RPMI7951 (cell line): ENCODE measurements at places on chromosomes 16 and 17.

DNA sequence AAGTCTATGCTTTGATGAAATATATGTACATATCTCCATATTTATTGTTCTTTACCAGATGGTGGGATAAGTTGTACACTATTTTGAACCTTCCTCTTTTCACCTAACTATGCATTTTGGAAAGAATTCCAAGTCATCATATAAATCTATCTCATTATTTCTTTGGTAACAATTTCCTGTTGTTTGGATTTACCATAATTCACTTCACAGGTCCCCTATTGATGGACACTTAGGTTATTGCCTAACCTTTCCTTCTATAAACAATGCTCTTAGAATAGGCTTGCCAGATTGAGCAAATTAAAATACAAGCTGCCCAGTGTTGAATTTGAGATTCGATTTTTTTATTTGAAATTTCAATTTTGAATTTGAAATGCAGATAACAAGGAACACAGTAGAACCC lies 28.9 kb upstream of the DHX8 start:
- DNase-seq: no peak

DNA sequence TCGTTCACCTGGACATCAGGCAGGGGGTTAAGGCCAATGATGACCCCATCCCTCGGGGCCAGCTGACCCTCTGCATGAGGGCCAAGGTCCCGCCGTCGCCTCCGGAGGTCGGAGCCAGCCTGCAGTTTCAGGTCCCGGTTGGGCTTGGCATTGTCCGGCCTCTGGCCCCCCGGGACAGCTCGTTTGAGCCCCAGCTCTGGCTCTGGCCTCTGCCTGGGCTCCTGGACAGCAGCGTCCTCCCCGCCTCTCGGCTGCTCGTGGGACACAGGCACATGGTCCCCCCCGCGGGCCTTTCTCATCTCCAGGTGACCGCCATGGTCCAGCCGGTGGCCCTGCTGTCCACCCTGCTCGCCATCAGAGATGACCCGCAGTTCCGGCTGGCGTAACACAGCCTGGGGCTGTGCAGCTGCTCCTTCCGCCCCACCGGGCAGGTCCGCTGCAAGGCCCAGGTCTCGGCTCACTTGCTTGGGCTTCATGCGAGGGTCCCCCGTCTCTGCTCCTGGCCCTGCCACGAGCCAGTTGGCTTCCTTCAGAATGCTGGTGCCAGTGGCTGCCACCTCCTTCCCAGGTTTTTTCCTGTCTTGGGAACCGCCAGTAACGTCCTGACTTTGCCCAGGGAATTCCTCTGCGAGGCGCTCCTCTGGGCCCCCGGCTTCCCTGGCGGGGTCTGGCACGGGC lies 6.7 kb downstream of the NDUFAF8 start:
- DNase-seq: no peak

GRCh38 chr17:80337195-80337895 lies 76.7 kb downstream of the RNF213 start:
- no peak for DNase-seq

- DNase-seq: no peak
These were observed 194.3 kb upstream of the RPL38 start for GRCh38 chr17:74009056-74009625.

DNA sequence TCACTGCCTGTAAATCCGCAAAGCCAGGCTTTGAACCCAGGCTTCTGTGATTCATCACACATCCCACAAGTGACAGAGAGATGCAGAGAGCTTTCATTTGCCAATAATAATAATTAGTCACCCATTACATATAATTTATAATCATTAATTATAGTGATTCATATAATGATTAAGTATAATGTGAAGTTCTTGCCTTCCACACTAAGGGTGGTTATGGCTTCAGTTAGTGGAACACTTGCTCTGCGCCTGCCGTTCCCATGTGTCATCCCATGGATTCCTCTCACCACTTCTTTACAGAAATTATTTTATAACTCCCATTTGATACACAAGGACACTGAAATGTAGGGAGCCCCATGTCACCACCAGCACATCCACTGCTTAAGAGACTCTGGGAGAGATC lies 39.8 kb upstream of the XYLT1 start:
- DNase-seq: no peak

DNA sequence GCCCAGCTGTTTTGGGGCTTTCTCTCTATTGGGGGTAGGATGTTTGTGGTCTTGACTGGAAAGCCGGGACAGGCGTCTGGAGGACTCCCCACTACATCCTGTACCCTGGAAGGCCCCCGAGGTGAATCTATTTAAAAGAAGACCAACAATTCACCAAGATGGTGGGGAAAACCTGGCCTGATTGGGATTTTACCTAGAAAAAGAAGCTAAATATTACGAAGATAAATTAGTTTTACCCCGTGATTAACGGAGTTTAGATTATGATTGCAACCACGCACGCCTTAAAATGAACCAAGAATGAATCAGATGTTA lies 779 bp upstream of the CCDC102A start:
- peak; percentile 65 for DNase-seq

GRCh38 chr17:66580956-66581391 lies 253.9 kb upstream of the CACNG5 start:
- DNase-seq: peak; percentile 22

- no peak for DNase-seq
These were observed 7.6 kb upstream of the CBFB start for GRCh38 chr16:67021321-67021720.

DNA sequence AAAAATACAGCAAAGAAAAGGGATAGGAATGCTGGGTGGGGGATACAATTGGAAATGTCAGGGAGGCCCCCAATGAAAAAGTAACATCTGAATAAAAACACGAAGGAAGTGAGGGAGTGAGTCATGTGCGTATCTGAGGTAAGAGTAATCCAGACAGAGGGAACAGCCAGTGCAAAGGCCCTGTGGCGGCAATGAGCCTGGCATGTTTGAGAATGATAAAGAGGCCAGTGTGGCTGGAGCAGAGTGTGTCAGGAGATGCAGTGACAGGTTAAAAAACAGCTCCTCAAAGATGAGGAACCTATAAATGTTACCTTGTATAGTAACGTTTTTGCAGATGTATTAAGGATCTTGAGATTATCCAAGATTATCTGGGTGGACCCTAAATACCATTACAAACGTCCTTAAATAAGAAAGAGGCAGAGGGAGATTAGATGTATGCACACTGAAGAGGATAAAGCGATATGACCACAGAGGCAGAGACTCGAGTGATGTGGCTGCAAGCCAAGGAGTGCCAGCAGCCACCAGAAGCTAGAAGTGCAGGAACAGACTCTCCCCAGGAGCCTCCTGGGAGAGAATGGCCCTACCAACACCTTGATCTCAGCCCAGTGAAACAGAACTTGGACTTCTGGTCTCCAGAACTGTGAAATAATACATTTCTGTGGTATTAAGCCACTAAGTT lies 17.8 kb upstream of the SLC35B1 start:
- no peak for DNase-seq

- no peak for DNase-seq
These were observed 95.3 kb downstream of the BMERB1 start for GRCh38 chr16:15529673-15530072.

GRCh38 chr17:79026376-79027273 lies 2.7 kb downstream of the C1QTNF1 start:
- DNase-seq: peak; percentile 91

- no peak for DNase-seq
These were observed 28.3 kb downstream of the PTRH2 start for GRCh38 chr17:59678918-59679317.

DNA sequence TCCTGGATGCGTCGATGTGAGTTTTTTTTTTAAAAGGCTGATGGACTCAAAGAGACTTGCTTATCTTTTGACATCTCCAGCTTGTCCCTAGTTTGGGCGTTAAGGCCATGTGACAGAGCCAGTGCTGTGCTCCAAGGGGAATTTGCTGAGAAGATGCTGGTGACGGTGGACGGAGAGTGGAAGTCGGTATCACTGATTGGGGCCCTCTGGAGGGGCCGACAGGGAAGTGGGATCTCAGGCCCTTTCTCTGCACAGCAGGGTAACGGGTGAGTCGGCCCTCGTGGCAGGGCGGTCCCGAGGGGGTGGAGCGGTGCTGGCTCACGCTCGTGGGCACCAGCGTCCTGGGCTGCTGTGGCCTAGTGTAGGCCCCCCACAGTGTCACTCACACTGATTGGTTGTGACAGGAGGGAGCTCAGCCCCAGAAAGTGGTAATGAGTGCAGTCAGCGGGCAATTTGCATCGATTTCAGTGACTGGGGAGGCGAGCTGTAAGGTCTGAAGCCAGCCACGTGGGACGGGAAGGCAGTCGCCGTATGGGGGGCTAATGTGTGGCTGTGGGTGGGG lies 91.3 kb downstream of the TBC1D16 start:
- no peak for DNase-seq

DNA sequence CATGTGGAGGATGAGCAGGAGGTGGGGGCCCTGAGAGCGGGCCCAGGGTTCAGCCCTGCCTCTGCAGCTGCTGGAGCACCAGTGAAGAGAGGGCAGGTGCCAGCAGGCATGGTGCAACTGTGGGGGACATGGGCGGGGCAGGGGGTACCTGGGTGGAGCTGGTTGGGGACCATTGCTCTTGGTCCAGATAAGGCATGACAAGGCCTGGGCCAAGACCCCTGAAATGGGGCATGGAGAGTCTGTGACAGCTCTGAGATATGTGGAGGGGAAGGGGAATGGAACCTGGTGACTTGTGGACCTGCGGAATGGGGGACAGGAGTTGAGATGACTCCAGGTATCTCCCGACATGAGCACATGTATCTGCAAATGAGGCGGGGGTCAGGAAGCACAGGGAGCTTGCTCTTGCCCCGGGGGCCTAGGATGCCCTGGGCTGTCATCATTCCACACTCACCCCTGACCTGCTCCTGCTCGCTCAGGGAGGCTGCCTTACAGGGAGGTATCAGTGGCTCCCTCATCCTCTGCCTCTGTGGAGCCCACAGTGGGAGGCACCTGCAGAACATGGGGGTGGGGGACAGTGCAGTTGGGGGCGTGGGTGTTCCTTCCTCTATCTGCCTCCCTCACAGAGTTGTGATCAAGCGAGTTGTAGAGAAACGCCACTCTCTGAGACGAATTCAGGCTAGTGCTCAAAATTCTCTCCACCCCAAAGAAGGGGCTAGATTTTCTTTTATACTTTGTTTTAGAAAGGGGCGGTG lies 40.2 kb downstream of the TMEM235 start:
- DNase-seq: no peak

- peak; percentile 61 for DNase-seq
These were observed 3.2 kb upstream of the METRN start for GRCh38 chr16:711548-712320.

DNA sequence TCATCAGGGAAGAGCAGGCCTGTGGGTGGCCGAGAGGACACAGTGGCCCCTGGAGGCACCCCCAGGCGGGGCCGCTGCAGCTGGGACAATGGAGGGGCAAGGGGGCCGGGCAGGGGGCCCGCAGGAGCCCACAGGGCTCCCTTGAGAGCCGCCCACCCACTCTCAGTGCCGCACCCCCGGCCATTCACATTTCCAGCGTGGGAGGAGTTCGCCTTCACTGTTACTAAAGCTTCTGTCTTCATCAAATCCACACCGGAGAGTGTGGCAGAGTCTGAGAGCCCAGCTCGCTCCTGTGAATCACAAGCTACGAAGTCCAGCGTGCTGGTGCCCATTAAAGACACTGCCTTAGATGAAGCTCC lies 20.9 kb upstream of the PVALEF start:
- no peak for DNase-seq

- peak; percentile 67 for DNase-seq
These were observed 38.8 kb downstream of the C16orf95 start for GRCh38 chr16:87278191-87279093.

DNA sequence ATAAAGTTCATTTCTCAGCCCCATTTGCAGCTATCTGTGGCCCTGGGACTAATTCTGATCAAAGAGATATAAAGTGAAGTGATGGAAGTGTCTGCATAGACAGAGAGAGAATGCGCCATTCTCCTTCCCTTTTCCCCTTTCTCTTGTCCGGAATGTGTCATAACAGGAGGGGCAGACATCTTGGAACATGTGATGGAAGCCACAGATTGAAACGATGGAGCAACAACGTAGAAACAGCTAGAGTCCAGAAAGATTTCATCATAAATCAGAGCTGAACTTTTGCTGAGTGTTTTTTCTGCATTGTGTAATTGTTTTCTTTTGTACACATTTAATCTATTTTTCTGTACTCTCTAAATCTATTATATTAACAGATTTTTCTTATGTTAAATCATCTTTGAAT lies 11.3 kb downstream of the ASGR1 start:
- DNase-seq: no peak

DNA sequence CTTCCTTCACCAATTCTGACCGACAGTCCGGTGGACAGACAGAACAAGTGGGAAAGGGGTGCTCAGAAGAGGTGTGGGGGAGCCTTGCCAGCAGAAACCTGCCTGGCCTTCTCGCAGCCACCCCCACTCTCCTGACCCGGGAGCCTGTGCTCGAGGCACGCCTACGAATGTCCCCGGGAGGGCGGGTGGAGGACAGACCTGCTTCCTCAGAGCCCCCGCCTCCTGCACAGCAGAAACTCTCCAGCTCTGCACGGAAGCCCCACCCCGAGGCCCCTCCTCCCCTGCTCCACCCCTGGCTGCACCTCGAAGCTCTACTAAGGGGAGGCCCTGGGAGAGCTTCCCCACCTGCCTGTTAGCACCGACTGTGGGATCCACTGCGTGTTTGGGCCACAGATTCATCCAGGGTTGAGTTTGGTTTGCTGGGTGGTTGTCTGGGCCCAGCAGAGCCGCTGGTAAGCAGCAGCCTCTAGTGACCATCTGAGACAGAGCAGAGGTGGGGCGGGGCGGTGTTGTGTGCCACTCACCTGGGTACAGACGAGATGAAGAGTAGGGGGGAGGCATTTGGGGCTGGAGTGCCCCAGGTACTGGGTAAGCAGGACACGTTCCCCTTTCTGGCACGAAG lies 6.2 kb downstream of the TAF1C start:
- no peak for DNase-seq
